ENCODE measurements at places on chromosomes 16 and 17.

- DNase-seq, result no peak
Measured at GRCh38 chr16:14559809-14560241, 70.2 kb downstream of the PARN start.

DNA sequence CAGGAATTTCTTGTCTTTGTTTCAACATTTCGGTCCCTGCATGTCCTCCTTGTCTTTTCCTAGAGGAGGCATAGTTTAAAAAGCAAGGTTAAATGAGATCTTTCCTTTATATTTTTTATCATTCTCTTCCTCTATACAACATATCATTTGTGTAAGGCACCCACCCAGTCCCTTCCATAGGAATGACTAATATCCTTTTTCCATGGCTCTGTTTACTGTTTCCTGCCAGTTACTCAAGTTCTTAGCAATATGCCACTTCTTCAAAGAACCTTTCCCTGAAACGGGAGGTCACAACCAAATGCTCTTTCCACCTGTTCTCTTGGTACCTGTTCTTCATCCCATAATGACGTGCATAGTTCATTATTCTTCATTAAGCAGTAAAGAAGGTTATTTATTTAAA is 1237.1 kb upstream of the GOT2 start:
- no peak for DNase-seq

DNA sequence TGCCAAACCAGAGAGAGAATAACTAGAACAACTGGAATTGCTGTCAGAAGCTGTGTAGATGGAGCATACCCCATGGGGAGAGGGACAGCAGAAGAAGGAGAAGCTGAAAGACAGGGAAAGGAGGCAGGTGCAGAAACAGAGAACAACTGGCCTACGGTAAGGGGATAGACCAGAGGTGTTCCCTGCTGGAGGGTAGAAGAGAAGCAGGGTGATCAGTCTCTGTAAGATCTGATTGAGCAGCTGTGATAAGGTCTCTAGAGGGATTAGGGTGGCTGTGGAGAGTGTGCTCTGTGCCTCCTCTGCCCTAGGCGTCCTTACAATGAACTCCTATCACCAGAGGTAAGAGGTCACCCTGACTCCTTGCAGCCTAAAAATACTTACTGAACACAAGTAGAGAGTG is 30.4 kb upstream of the HS3ST3B1 start:
- no peak for DNase-seq

GRCh38 chr17:57955183-57955931 is at the start of gene CUEDC1:
Gene CUEDC1 (minus strand): TSS chr17:57955412. CDS start chr17:57885564, 69,848 bp downstream.
- DNase-seq, result no peak

DNA sequence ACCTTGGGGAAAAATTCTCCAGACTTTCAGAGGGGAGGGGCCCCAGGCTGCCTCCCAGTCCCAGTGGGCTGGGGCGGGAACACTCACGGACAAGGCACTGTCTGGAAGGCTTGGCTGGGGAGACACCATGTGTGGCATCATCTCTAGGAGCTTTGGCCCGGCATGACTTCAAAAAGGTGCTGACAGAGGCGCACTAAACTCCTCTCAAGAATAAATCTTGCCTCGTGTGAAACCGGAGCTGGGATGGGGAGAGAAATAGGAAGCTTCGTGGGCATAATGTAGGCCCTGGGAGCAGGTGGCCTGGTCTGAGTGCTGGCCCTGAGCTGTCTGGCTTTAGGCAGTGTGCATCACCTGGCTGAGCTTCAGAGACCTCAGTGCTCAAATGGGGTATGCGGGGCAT is 5.7 kb downstream of the WSCD1 start:
- DNase-seq, result no peak

DNA sequence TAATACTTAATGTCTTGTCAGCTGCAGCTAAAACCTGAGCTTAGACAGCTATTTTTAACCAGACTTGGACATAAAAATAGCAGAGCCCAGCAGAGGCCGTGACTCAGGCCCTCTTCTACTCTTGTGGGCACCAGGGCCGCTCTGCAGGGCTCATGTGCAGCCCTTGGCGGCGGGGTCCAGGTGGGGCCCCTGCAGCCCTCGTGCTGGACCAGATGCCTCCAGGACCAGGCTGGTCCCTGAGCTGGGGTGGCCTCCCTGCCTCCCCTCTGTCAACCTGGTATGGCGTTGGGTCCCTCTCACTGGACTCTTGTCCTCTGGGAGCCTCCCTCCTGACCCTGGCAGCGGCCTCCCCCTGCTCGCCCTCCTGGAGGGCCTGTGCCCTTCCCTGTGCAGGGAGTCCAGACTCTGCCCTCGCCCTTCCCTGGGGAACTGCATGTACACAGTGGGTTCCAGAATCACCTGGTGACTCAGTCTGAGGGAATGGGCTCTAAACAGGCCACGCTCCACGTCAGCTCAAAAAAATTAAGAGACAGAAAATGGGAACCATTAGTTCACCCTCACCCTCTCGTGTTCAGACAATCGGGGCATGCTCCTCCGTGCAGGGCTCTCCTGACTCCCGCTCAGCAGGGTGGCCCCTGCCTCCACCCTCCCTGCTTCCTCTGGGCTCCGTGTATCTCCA is 9.7 kb downstream of the CDK5R1 start:
- DNase-seq, result no peak

GRCh38 chr17:79623786-79624717 is 13.2 kb upstream of the RBFOX3 start:
- peak; percentile 27 for DNase-seq

- DNase-seq, result no peak
Measured at GRCh38 chr17:79749156-79749815, 18.5 kb downstream of the ENPP7 start.

- DNase-seq, result no peak
Measured at GRCh38 chr17:75950421-75950820, 9.6 kb upstream of the FBF1 start.

- DNase-seq, result no peak
Measured at GRCh38 chr17:8487743-8488142, 52.1 kb downstream of the NDEL1 start.

- DNase-seq, result no peak
Measured at GRCh38 chr17:77593081-77593480, 365.4 kb upstream of the TNRC6C start.

Measured in suprapubic skin (tissue), 4 donors.